ENCODE measurements at places on chromosomes 11 and 22.
A peak's percentile ranks its signal among the peaks of the same experiment; 100 is the strongest.

DNA sequence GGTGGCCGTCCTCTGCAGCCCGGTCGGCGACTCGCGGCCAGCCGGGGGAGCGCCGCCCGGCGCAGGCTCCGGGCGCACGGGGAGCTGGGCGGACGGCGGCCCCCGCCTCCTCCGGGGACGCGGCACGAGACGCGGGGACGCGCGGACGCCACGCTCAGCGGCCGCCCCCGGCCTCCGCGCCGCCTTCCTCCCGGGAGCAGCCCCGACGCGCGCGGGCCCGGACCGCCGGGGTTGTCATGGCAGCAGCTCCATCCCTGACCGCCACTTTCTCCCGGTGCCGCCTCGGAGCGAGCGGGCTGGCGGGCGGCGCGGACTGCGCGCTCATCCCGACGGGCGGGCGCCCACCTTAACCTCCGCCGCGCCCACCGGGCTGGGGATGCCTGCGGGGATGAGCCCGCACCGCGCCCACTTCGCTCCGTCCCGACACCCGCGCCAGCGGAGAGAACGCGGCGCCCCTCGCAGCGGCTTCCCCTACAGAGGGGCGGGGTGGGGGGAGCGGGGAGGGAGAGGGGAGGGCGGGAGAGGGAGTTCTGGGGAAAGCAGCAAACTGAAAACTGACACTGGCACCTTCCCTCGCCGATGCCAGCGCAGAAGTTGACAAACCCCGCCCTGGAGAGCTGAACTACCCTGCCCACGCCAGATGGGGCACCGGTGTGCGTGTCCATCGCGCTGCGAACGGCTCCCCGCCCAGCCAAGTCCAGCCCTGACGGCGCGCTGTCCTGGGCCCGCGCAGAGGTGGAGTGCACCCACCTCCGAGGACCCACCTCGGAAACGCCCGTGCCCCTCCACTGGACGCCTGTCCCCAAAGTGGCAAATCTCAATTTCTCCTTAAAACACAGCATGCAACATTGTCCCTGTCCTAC, 588.4 kb downstream of the OPCML start:
- DNase-seq: no peak

DNA sequence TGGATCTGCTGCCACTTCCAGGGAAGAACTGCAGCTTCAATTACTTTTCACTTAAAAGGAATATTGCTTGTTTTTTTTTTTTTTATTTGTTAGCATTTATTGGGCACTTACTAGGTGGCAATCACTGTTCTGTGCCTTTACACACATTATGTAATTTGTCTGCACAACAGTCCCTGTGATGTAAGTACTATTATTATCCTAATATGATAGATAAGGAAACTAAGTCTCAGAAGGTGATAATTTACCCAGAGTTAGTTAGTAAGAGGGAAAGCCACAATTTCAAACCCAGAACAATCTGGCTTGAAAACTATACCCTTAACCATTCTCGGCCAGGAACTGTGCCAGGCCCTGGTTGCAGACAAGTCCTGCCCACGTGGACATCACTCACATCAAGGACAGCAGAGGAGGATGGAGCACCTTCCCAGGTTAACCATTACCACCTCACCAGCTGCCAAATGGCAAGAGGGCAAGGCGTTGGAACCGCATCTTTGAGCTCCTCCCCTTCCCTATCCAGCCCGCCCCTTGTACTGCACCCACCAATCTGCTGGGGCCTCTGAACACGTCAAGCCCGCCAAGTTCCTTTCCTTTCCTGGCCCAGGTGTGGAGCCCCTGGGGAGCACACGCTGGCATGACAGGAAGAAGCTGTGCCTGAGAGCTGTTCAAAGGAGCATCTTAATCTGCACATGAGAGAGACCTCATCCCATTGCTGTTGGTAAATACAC, 78.4 kb downstream of the NAV2 start:
- DNase-seq: no peak

DNA sequence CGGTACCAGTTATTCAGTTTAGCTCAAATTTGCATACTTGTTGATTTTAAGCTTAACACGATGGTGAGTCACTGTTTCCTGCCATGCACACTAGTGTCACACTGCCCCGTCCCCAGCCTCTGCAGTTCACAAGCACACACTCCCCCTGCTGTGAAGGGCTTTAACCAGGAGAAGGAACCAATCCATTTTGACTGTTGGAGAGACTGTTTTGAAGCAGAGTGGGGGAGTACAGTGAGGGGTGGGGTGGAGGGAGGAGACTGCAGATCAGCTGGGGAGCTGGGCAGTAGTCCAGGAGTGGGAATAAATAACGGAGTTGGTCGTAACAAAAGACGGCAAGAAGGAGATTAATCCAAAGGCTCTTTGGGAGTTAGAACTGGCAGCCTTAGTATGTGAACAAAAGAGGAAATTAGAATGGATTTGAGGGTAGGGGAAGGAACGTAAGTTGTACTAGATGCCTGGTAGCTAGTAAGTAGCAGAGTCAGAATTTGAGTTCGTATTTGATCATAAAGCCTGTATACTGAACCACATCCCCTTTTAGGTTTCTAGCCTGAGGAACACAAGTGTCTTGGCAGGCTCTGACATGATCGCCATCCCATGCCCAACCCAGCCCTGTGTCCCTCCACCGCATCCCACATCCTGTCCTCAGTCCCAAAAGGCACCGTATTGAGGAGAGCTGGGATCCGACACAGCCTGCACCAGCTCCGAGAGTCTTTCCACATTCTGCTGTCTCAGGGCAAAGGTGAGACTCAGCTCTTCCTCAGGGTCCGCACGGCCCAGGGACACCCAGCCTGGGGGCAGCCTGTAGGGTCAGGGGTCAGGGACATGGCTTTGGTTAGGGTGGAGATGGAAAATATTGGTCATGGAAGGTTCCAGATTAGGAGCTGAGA, 862 bp downstream of the TPP1 start:
- DNase-seq: peak; percentile 47

GRCh38 chr11:113384551-113384950, 3.0 kb upstream of the ANKK1 start:
- no peak for DNase-seq

DNA sequence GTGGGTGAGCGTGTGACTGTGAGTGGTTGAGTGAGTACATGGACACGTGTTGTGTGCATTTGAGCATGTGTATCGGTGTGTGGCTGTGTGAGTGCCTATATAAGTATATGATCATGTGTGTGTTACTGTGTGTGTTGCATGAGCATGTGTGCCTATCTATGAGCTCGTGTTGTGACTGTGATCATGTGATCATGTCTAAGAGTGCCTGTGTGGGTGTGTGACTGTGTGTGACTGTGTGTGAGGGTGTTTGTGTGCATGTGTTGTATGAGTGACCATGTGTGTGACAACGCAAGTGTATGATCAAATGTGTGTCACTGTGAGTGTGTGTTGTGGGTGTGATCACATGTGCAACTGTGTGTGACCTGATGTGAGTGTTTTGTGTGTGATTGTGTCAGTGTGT, 88.8 kb downstream of the UBASH3B start:
- no peak for DNase-seq

- no peak for DNase-seq
Observed at GRCh38 chr11:33652431-33652830, 48.2 kb downstream of the C11orf91 start.

DNA sequence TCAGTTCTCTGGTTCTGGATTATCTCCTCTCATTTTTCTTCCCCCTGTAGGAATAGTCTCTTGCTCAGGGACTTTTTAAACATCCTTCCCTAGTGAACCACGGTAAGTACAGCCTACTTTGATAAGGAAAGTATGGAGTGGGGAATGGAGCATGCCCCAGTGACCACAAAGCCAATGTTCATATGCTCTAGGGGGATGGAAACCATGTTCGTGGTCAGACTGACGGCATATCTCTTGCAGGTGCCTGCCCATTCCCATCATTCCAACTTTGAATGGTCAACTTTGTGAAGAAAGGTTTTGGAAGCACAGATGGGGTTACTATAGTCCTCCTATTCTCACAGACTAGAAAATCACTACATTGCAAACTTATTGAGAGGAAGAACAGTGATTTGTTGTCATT, 332.5 kb upstream of the NCAM1 start:
- DNase-seq: no peak

- DNase-seq: no peak
Observed at GRCh38 chr11:131582021-131582525, 211.7 kb downstream of the NTM start.

DNA sequence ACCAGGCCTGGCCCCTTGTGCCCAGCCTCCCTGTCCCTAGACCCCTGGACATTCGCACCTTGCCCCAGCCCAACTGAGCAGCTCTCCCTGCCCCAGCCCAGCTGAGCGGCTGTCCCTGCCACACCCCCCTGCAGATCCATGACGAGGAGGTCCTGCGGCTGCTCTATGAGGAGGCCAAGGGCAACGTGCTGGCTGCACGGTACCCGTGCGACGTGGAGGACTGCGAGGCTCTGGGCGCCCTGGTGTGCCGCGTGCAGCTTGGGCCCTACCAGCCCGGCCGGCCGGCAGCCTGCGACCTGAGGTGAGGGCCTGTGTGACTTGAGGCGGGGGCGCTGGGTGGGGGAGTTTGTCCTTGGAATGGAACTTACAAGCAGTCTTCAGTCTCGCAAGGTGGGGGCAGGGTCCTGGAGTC, 7.7 kb downstream of the FRMD8 start:
- DNase-seq: no peak

GRCh38 chr11:34754171-34754823, 133.4 kb downstream of the EHF start:
- no peak for DNase-seq

GRCh38 chr11:62338218-62338617, 970 bp downstream of the ASRGL1 start:
- DNase-seq: no peak

- no peak for DNase-seq
Observed at GRCh38 chr11:6249770-6250555, 9.7 kb upstream of the CCKBR start.

- DNase-seq: no peak
Observed at GRCh38 chr11:70201882-70202861, 924 bp upstream of the FADD start.

DNA sequence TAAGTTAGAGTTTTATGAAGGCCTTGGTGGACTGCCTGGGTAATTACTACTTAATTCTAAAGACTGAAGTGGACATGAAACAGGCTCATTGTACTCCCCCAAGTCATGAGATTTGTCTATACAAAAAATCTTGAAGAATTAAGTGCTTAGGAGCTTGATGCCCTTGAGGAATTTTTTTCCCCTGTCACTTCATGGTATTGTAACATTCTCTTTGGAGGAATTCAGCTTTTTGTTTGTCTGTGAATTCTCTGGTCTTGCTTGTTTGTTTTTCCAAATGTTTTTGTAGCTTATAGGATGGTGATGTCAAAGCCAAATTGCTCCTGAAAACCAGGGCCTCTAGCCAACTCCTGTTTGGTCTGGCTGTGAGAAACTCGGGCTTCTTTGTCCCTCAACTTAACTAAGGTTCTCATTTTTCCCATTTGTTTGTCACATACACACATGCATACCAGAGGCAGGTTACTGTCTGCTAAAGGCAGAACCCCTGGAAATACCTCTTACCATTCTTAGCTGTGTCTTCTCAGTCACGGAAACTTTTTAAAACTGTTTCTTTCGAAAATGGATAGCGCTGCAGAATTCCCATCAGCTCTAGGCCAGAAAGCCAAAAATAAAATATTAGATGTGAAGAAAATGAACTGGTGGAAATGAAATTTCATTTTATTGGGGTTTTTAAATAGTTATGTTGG, 66.9 kb downstream of the AMOTL1 start:
- no peak for DNase-seq

GRCh38 chr11:30106222-30107181, 89.7 kb upstream of the KCNA4 start:
- no peak for DNase-seq

- DNase-seq: no peak
Observed at GRCh38 chr11:43359422-43359818, 700 bp downstream of the TTC17 start.

DNA sequence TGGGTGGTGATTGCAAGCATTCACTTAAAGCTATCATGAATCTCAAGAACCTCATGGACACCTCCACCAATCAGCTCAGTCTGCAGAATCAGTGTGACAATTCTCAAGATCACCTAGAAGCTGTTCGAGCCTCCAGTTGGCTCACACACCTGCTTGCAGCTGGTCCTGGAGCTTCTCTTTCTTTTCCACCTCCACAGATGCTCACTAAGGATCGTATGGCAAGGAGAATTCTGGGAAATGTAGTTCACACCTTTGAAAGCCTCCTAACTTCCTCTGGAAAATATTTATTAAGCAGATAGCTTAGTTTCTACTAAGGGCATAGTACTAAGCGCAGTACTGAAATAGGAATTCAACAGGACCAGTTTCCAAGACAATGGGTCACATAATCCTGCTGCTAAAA, 26.2 kb downstream of the FSHB start:
- DNase-seq: no peak

DNA sequence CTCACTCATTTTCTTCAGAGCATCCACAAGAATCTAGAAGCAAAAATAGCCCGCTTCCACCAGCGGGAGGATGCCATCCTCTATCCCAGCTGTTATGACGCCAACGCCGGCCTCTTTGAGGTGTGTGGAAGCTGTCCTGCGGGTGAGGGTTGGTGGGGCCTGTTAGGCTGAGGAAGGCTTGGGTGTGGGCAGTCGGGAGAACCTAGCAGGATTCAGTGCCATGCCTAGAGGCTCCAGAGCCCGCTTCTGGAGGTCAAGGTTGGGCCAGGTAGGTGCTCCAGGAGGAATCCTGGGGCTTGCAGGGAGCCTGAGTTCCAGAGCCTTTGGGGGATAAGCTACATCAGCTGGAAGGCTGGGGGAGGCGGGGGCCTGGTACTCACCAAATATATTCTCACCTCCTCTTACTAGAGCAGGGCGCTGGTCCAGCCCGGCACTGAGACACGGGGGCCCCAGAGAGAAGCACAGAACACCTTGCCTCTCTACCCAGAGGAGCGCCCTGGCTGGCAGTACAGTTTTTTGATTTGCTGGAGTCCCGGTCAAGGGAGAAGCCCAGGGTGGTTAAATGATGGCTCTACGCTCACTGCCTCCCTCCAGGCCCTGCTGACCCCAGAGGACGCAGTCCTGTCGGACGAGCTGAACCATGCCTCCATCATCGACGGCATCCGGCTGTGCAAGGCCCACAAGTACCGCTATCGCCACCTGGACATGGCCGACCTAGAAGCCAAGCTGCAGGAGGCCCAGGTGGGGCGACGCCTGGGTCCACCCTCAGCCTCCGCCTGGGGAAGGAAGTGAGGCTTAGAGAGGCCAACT, 5.3 kb downstream of the GCAT start:
- DNase-seq: no peak

DNA sequence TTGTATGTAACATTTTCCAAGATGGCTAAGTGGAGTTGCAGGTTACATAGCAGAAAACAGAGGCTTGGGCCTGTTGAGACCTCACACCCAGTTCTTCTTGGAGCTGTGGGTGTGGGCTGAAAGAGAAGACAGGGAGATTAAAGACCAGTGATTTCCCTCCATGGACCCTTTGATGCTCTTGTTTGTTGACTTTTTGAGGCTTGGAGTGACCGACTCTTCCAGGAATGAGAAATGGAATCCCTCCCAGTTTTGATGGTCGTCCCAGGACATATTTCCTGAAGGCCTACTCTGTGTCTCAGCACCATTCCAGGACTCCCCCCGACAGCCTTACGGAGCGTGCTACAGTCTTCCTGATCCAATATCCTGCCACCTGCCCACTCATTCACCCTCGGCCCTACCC, 96.9 kb downstream of the PTPRJ start:
- DNase-seq: no peak

DNA sequence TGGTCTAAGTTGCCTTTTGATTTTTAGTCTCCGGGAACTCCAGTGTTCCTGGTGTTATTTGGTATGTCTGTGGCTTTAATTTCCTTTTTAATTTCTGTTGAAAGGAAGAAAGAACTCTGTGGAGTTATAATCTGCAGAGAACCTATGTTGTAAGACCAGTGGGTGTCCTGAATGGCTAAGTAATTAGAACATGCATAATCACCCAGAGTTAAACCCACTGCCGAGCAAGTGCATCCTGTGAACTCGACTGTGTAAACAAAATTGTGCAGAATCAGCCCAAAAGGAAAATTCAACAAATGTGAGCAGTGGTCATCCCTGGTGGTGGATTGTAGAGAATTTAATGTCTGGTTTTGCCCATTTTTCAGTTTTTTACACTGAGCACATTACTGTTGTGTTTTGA, 162.5 kb downstream of the COMMD9 start:
- DNase-seq: no peak

All from T-helper 2 cell (primary cell).